ENCODE measurements at places on chromosomes 7 and 10.

DNA sequence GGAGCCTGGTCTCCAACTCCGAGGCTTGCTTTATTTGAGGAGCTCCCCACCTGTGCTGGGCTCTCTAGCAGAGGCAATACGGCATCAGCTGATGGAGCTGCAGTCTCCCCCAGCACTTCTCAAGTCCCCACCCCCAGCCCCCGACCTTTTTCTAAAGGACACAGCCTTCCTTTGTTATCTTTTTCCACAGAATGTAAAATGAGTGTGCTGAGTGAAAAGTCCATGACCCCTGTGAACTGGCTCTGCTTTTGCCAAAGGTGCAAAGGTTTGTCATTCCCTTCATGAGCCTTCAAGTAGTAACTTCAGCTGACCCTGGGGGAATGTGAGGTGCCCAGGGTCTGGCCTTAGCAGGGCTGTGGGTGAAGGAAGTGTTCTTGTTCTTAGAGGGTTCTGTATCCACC lies 25.5 kb downstream of the LRRC4 start:
- DNase-seq: no peak

- no peak for DNase-seq
Measured at GRCh38 chr10:46074196-46074946, 28.3 kb upstream of the MSMB start.

GRCh38 chr7:150784954-150785353 lies 15.2 kb downstream of the TMEM176B start:
- DNase-seq: no peak

DNA sequence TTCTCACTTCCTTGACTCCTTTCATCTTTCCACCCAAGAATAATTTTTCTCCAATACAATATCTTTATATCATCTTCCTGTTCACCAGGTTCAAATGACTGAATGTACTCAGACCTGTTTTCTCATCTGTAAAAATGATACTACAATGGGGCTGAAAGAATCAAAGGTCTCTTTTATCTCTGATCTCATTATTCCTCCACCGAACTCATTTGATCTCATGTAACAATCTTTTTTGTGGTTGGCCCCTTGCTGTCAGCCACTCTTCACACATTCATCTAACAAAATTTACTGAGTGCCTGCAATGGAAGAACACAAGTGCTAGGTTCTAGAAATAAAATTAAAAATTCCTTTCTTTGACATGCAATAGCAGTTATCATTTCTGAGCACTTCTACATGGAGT lies 65.0 kb downstream of the GRM8 start:
- no peak for DNase-seq

- DNase-seq: peak; percentile 29
Measured at GRCh38 chr7:774161-775109, 47.4 kb upstream of the PRKAR1B start.

DNA sequence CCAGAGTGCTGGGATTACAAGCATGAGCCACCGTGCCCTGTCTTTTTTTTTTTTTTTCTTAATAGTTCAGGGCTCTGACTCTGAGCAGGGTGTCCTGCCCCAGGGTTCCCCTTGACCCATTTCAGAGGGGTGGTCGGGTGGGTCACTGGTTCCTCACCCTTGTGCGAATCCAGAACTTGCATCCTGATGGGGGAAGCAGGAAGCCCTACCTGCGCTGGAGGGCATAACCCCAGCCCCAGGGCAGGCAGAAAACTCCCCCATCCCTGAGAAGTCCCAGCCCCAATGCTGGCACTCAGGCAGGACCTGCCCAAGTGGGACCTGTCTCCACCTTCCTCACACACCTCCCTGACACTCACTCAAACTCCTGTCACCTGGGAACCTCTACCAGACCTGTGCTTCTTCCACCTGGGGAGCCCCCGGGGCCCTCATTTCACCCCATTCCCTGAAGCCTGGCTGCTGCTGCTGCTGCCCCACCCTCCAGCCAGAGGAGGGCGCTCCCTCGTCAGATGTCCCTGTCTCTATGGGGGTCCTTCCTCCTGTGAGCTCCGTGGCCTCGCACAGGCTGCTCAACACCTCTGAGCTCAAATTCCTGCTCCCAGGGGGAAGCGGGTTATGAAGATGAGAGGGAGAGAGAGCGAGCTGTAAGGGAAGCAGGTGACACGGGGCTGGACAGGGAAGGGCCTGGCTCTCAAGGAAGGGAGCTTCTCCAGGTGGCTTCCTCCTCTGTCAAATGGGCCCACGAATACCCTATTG lies 15.1 kb upstream of the ZNF273 start:
- peak; percentile 15 for DNase-seq

DNA sequence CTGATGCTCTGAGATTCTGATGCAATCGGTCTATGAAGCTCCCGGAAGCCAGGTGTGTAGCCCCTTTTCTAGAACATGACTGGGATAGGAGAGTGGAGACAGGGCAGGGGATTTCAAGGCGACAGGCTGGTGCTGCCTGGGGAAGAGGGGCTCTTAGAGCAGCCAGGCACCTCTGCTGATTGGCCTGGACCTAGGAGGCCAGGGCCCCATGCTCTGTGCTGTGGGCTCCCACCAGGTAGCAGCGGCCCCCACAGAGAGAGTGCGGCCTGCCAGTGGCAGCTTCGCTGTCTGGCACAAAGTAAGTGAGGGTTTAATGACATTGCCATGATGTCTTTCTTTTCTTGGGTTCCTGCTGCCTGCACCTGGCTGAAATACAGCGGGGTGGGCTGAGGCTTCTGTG lies 99.4 kb upstream of the PODXL start:
- DNase-seq: no peak

DNA sequence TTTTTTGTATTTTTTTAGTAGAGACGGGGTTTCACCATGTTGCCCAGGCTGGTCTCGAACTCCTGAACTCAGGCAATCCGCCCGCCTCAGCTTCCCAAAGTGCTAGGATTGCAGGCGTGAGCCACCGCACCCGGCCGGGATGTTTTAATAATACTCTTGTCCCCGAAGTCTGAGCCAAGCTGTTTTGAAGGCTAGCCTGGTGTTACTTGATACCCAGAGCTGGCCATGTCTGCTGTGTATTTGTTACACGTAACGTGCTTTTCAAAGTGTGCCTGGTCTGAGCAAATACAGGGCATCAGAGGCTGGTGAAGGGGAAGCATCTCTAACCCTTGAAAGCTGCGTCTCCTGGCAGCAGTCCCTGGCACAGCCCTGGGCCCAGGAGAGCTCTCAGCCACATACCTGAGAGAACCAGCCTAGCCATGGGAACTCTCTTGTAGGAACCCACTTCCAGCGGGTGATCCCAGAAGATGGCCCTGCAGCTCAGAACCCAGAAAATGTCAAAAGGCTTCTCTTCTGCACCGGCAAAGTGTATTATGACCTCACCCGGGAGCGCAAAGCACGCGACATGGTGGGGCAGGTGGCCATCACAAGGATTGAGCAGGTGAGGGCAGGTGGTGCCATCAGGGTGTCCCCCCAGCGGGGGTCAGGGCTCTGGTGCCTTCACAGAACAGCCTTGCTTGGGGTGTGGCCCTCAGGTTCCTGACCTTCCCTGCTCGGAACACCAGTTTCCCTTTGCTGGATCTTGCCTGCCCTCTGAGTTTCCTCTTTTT lies 41.7 kb upstream of the ZMIZ2 start:
- DNase-seq: no peak

DNA sequence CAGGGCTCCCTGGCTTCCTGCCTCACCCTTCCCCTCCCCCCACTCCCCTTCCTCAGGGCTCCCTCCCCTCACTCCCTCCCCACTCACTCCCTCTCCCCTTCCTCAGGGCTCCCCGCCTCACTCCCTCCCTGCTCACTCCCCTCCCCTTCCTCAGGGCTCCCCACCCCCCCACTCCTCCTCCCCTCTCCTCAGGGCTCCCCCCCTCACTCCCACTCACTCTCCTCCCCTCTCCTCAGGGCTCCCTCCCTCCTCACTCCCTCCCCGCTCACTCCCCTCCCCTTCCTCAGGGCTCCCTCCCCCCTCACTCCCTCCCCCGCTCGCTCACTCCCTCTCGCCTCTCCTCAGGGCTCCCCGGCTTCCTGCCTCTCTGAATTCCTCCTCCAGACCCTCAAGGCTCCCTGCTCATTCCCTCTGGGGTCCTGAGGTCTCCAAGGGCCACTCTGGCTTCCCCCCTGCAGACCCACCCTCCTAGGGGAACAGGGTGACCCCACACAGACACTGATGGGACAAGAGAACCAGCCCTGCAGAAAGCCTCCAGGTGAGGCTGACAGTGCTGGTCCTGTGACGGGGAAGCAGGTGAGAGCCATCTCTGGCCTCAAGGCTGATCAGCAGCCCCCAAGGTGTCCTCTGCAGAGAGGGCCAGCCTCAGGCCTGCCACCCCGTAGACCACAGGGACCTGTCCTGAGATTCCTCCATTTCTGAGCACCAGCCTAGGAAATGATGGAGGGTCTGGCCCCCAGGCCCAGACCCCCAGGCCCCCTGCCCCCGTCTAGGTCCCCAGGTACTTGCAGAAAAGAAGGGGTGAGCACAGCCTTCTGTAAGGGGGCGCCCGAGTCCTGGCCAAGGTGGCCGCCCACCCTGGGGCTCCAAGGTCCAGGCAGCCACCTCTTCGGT lies 47.2 kb downstream of the PWWP2B start:
- DNase-seq: no peak

All from midbrain (tissue), 1 donor.